Eye (tissue), 1 donor: ENCODE measurements at places on chromosomes 5 and 9.

- no peak for DNase-seq
Observed at GRCh38 chr5:143674469-143674786, 137.5 kb upstream of the HMHB1 start.

GRCh38 chr5:76521240-76521758 lies 101.9 kb downstream of the F2RL2 start:
- DNase-seq: peak; percentile 62

GRCh38 chr5:125410537-125411070 lies 664.2 kb upstream of the ZNF608 start:
- peak; percentile 86 for DNase-seq

DNA sequence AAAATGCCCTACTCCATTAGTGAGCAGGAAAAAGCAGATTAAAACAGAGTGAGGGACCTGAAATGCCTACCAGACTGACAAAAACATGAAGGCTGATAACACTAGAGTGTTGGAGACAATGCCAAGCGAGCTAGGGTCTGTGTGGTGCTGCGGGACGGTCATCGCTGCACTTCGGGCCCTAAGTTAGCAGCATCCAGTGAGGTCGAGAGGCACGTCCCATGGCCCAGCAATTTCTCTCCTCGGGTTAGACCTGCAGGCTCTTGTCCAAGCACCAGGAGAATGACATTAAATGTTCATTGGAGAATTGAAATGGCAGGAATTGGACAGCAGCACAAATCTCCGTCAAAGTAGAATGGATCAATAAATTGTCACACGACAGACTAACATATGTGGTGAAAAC lies 5.3 kb upstream of the CACNA1B start:
- peak; percentile 17 for DNase-seq

GRCh38 chr5:36177154-36177553 lies 25.2 kb downstream of the SKP2 start:
- DNase-seq: no peak

DNA sequence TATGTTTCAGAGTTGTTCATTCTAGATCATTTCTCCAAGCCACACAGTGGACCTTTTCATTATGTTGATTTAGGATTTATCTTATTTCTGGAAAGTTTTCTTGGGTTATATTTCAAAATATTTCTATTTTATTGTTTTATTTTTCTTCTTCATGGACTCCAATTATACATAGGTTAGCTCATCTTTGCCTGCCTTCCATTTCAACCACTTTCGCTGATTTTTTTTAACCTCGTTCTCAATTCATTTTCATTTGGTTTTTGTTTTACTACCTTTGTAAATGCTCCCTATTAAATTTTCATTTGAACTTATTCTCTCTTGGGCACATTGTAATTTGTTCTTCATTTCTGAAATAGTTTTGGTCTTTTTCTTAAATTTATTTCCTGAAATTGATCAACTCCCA lies 169.0 kb upstream of the PITX1 start:
- DNase-seq: no peak
